ENCODE measurements at places on chromosomes 5 and 9.

- DNase-seq: peak; percentile 53
These were observed 2.1 kb upstream of the HSPA4 start for GRCh38 chr5:133049726-133050048.

- no peak for DNase-seq
These were observed 1.0 kb upstream of the RXRA start for GRCh38 chr9:134325096-134325812.

DNA sequence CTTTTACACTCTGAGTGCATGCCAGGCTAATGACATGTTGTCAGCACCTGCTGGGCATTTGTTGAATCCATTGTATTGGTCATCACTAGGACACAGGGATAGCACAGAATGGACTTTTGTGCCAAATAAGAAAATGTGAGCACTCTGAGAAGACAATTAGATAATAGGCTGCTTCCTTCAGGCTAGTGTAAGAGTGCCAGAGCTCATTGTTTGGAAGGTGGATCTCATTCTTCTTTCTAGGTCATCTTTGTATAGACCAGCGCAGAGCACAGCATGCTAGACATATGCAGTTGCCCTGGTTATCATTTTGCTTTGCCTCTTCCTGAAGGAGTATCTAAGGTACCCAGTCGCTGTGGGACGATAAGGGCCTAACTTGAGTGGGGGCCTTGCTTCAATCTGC, 493.4 kb upstream of the COX7C start:
- DNase-seq: peak; percentile 37

- DNase-seq: no peak
These were observed 248.8 kb downstream of the NNT start for GRCh38 chr5:43851741-43852140.

GRCh38 chr5:131209506-131210150, 38.9 kb downstream of the LYRM7 start:
- DNase-seq: peak; percentile 26

GRCh38 chr5:31823472-31823871, 184.5 kb downstream of the PDZD2 start:
- DNase-seq: no peak

- no peak for DNase-seq
These were observed 66.5 kb downstream of the COL27A1 start for GRCh38 chr9:114221706-114222465.

- no peak for DNase-seq
These were observed 138.9 kb upstream of the RUSC2 start for GRCh38 chr9:35350827-35351549.

DNA sequence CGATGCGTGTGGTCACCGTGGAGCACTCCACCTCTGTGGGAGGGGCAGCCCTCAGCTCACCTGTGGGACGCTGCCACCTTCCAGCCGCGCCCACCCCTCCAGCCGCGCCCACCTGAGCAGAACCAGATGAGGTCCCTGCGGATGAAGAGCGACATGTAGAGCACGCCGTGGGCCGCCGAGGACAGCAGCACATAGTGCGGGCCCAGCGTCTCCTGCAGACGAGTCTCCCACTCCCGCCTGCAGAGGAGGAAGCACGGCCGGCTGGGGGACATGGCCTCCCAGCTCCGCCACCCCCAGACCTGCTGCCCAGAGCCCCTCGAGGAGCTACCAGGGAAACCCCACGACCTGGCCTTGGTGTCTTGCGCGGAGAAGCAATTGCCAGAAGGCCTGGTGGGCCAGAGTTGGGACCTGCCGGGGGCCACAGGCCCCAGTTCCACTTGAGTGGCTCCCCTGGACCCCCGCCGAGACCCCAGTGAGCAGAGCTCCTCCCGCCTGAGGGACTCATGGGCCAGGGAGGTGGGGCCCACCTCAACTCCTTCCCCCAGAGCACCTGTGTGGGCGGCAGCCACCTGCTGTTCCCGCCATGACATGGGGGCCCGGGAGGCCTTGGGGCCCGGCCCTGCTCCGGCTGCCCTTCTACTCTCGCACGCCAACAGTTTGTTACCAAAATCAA, 6.5 kb downstream of the INPP5E start:
- no peak for DNase-seq

- DNase-seq: no peak
These were observed 1.0 kb downstream of the MRPS2 start for GRCh38 chr9:135501261-135502167.

GRCh38 chr5:87829217-87829551, 416.5 kb upstream of the CCNH start:
- no peak for DNase-seq

DNA sequence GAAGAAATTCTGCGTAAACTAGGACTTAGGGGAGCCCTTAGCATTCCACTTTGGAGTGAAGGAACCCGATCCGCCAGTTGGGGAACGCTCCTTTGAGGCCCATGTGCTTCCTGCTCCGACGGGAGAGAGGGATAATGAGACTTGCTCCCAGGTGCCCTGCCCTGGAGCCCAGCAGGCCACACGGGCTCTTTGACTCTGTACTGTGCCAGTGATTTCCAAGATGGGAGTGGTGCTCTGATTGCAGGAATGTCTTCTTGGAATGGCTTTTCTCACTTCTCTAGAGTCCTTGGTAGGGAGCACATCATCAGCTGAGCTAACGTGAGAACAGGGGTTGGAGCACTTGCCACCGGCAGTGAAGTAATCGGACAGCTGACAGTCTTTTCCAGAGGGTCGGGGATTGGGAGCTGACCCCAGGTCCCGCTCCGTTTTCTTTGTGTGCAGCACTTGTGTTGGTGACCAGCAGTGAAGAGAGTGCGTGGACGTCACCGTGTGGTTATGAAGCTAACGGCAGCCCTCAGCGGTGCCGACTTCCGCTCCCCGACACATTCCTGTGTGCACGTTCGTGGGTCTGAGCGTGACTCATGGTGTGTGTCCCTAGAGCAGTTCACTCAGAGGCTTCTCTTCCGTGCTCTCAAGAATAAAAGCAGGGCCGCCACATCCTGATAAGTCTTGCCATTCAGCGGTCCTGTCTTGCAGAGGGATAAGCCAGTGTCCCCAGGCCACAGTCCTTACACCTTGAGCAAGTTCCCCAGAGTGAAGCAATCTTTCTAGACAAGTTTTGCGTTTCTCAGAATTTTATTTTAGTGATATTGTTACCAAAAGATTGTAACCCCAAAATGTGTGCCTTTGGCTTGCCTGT, 25.6 kb downstream of the ABL1 start:
- no peak for DNase-seq

GRCh38 chr9:69395718-69396117, 70.7 kb downstream of the ENTREP1 start:
- DNase-seq: no peak

GRCh38 chr5:39775797-39776365, 351.1 kb upstream of the DAB2 start:
- no peak for DNase-seq

GRCh38 chr5:14108170-14108996, 34.8 kb upstream of the TRIO start:
- peak; percentile 73 for DNase-seq

GRCh38 chr5:15383469-15383868, 116.5 kb upstream of the FBXL7 start:
- DNase-seq: no peak

GRCh38 chr5:32030686-32031085, 143.4 kb downstream of the GOLPH3 start:
- no peak for DNase-seq

GRCh38 chr5:1101961-1102713, 9.7 kb downstream of the SLC12A7 start:
- no peak for DNase-seq

DNA sequence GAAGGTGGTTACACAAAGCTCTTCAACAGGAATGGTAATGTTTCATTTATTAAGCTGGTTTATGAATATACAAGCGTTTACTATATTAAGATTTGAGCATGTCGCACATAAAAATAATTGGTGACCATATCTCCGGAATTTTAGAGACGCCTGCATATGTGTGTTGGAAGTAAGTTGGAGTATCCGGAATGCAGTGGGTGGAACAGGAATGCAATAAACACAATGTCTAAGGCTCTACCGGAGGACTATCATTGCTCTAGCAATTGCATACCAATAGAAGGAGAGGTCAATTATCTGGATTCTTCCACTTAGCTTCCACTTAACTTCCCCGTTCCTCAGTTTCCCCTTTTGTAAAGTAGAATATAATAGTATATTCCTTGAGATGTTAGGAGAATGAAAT, 1.1 kb upstream of the CEP78 start:
- no peak for DNase-seq

GRCh38 chr5:138911441-138911840, 36.3 kb upstream of the LRRTM2 start:
- no peak for DNase-seq

GRCh38 chr5:61366497-61367240, 34.6 kb downstream of the ZSWIM6 start:
- no peak for DNase-seq

DNA sequence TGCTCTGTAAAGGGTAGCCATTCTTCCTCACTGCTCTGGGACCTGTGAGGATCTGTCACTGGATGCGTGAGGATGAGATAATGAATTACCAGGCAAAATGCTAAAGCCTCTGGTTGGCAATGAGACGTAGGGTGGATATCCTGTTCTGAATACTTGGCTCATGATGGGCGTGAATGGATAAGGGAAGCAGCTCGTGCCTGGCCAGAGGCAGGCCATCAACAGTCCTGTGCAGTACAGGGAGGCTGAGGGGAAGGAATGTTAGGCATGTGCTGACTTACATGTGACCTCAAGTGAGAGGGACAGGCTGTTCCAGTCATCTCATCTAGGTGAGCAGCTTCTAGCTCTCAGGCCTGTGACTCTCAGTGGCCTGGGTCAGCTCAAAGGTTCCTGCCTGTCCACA, 172.8 kb downstream of the CARTPT start:
- no peak for DNase-seq

DNA sequence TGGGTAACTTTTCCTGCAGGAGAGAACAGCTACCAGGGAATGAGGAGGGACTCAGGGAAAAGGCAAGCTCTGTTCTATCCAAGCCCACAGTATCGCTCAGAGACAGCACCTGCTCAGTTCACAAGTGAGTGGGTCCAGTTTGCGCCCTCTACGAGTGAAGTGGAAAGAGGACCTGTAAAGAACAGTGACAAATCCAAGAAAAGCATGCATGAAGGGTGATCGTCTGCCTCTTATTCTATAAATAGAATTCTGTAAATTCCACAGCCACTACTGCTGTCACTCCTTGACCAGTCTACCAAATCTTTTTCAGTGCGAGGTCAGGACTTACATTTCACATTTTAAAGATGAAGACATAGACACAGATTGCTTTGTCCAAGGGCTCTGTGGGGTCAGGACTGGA, 117.5 kb downstream of the ENTREP1 start:
- no peak for DNase-seq

- peak; percentile 94 for DNase-seq
These were observed 6.7 kb downstream of the CCDC187 start for GRCh38 chr9:136297016-136297691.

GRCh38 chr5:135977375-135977928, 22.7 kb upstream of the LECT2 start:
- DNase-seq: no peak

- DNase-seq: no peak
These were observed 58.3 kb upstream of the ANKRD33B start for GRCh38 chr5:10505517-10506095.

DNA sequence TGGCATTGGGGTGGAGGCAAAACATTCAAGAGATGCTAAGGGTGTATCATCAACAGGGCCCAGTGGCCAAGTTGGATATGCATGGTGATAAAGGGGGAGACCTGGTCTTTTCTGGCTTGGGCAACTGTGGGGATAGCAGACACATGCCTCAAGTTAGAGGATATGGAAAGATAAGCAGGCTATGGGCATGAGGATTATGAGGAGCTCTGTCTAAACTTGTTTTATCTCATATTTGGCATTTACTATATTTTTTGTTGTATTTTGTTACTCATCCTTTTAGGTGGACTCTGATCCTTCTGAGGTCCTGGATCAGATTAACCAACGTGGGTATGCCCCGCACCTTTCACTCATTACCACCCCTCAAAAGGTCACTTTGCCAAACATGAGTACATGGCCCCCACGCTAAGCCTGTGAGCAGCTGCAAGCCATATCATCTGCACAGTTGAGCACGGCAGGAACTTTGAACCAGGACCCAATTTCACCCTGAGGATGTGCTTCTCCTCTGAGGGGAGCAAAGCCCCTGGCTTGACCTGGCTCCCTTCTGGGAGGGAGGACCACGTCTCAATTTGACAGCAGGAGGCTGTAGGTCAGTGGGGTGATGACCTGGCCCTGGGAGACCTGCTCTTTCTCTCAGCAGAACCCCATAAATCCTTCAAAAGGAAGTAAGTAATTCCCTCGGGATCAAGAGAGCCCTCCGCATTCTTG, 71.1 kb upstream of the CD180 start:
- DNase-seq: no peak

- DNase-seq: no peak
These were observed 416.0 kb upstream of the IRX2 start for GRCh38 chr5:3167473-3167872.

GRCh38 chr9:129676975-129677374, 11.5 kb downstream of the PRRX2 start:
- DNase-seq: no peak

DNA sequence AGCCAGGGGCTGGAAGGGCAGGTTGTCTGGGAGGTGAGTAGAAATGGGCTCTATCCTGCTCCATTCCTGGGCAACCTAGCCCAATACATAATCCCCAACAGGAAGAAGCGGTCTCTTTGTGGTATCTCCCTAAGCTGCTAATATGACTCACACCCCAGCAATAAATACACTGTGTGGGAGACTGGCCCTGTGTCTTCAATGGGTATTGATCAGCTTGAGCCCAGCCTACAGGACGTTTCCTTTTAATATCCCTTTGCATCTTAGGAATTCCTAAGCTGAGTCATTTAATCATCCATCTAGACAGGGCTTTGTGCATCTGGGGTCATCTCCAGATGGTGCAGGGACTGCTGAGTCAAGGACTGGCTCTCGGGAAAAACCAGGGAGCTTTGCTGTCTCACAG, 207.0 kb upstream of the PANK3 start:
- no peak for DNase-seq

- no peak for DNase-seq
These were observed 79.5 kb upstream of the ZNF608 start for GRCh38 chr5:124825983-124826337.

DNA sequence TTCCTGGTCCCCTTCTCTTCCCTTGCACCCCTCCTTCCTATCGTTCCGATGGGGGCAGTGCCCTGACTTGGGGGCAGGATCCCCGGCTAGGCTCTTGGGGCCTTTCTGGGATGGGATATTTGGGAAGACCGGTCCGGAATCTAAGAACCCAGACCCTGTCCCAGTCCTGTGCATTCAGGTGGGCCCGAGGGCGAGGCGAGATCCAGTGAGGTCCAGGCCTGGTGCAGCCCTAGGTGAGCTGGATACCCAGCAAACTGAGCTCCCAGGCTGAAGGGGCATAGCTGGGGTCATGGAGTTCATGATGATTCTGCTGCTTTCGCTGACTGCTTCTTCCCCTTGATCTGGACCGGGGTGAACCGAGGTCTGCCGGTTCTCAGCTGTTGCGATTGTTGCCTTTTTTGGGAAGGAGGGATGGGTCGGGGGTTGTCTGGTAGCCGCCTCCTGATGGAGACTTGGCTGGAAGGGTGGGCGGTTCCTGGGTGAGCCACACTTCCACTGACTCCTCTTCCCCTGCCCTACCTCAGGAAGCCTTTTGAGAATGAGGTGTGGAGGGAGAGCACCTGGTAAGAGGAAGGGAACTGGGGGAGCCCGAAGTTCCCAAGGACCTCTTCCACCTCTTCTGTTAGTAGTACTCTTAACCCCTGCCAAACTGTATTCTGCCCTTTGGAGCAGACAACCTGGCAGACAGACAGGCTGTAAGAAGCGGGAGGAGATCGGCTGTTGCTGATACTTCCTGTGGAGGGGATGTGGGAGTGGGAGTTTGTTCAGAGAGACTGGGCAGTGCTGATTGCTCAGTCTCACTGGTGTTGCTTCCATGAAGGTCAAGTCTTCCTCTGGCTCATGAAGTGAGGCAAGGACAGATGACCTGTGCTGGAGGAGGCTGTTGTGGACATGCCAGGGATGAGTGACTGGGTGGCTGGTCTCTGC, 1.0 kb downstream of the LRRC8A start:
- peak; percentile 11 for DNase-seq

Measured in NCI-H146 (cell line).